ENCODE measurements at places on chromosomes 2 and 18.

DNA sequence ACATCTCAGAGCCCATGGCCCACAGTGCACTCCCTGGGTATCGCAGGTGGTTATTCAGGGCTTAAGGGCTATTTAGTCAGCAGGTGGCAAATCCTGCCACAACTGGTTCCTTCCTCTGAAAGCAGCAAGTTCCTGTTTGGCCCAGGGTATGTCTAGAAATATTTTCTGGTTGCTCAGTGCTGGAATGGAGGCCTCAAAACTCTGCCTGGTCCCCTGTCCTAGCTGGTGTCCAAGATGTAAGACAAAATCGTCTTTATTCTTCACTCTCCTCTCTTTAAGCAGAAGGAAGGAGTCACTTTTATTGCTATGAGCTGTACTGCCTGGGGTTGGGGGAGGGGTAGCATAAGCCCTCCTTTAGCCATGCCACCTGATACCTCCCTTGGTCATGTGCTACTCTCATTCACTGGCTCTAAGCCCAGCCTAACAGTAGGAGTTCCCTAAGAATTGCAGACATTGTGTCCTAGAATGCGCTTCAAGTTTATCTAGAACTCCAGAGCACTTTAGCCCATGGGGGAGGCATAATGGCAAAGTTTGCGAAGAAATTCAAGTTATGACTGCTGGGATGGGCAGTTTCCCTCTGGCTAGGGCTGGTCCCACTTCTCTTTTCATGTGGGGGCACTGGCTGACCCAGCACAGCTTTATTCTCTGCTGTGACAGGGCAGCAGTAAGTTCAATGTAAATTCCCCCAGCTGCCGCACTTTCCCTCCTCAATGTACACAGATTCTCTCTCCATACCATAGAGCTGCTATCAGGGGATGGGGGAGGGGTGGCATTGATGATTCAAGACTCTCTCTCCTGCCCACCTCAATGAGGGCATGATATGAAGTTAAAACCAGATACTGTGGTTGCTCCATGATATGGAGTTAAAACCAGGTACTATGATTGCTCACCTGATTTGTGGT, 27.1 kb upstream of the CWC22 start:
- no peak for DNase-seq

- DNase-seq, result peak; percentile 70
These were observed 84.9 kb downstream of the CMPK2 start for GRCh38 chr2:6780765-6781274.

DNA sequence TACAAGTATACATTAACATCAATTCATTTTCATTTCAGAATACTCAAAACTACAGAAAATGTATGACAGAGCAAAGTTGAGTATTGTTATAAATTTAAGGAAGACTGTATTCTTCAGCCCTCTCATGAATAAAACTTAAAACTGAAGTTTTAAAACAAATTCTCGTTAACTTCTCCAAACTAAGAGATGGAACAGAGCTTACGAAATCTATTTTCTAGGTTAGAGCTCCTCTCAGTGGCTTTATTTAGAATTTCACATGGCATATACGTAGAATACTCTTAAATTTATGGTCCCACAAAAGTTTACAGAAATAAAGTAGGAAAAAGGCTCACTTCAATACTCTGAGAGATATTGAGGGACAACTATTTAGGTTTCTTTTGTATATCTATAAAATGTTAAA, 612.1 kb downstream of the KCNJ3 start:
- peak; percentile 4 for DNase-seq

- DNase-seq, result peak; percentile 77
These were observed 68.1 kb upstream of the CSRNP3 start for GRCh38 chr2:165401285-165401852.

GRCh38 chr2:112692495-112692911, 28.3 kb upstream of the NT5DC4 start:
- peak; percentile 94 for DNase-seq

DNA sequence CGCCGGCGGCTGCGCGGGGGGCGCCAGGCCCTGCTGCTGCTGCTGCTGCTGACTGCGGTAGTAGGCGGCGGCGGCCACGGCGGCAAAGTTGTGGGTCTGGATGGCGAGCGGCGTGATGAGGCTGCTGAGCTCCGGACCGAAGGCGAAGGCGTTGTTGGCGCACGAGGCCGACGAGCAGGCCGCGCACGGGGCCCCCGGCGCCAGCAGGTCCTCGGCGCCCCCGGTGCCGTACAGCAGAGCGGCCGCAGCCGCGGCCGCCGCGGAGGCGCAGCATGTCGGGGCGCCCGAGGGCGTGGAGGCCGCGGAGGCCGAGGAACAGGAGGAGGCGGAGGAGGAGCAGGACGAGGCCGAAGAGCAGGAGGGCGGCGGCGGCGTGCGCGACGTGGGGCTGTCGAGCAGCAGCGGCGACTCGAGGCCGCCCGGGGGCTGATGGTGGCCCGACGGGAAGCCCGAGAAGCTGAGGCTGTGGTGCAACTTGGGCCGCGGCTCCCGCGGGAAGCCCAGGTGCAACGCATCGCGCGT, 1.8 kb downstream of the ZFP36L2 start:
- DNase-seq, result peak; percentile 69

DNA sequence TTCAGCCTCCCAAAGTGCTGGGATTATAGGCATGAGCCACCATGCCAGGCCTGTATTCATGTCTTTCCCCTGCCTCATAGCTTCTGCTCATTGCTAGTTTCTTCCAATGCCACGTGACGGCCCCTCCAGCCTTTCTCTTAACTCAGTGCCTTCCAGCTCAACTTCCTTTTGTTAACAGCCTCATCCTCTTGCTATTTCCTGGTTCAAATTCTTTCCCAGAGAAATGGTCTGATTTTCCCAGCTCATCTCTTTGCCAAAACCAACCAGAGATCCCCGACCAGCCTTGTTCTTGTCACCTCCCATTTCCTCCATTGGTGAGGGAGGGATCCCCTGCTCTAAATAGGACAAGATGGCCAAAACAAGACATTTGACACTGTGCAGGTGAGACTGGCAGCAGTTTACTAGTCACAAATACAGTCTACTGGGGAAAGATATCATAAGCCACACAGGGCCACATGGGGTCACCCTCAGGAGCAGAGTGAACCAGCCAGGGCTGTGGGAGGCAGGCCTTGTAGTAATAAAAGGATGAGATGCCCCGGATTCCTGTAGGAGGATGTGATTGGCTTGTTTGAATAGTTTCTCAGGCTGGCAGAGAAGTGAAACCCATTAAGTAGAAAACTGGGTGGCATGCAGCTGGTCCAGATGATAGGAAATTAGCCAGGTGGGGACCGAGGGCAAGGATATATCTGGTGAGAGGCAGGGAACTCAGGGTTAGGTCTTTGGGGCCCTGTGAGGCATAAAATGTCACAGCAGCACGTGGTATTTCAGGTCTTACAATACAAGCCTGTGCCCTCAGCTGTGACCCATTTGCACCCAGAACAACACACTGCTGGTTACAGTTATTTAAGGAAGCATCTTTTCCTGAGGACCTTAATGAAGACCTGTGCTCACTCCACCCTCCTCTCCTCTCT, 6.4 kb downstream of the CD207 start:
- DNase-seq, result peak; percentile 95

DNA sequence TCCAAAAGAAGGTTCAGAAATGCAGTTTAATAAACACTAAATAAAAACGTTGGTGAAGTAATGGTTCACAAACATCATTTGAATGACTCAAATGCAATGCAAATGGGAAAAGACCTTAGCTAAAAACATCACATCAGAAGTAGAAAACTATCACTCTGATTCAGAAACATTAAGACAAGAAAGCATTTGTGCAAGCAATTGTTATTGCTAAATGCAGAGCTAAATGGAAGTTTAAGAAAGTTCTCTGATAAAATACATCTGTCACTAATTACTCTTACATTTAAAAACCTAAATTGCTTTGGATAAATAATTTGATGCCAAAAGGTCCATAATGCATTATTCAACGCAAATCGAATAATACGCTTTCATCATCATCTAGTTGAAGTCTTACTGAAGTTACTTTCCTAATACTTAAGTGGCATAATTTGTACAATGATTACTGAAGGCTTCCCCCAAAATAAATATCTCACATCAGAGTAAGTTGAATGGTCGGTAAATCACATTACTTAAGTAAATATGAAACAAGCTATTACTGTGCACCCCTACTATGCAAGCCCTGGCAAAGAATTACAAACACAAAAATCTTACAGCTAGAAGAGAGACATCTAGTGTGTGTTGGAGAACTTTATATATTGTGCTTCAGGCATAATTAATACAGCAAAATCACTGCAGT, 105.7 kb upstream of the KCTD1 start:
- DNase-seq, result no peak

GRCh38 chr2:183390109-183390508, 265.9 kb downstream of the NUP35 start:
- DNase-seq, result no peak

GRCh38 chr18:64539847-64540246, 391.0 kb upstream of the LINC00305 start:
- no peak for DNase-seq

DNA sequence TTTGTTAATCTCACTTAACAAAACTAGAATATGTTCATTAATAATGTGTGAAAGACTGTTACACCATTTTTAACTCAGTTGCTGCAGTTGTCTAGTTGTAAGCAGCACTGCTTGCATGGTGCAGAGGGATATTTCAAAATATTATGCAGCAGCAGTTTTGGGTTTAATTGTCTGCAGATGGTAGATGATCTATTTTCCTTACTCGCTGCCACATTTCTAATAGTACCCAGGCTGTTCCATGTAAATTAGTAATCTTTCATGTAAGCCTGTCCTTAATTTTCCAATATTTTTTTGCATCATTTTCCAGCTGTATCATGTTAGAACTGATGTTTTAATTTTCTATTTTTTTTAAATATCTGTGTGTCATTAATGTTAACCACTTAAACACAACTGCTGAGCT, 488.1 kb upstream of the RAB12 start:
- DNase-seq, result no peak

GRCh38 chr2:69177063-69177771, 164.2 kb downstream of the ANTXR1 start:
- no peak for DNase-seq

DNA sequence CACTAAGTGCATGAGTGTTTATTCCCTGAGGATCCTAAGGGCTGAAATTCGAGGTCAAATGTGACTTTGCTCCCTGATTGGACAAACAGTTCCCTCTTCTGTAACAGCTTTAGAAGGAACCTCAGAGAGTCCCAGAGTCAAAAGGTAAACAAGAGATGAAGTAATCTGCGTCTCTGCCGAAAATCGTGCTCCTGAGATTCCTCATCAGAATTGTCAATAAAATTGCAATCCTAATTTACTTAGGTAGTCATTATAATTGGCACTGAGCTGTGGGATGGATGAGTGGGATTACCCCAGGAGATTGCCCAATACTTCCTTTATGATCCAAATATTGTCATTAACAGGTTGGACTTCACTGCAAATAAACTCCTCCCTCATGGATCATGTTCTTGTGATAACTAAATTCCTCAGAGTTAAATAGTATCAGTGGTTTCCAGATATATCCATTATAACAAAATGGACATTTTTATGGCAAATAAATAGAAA, 907 bp upstream of the SUCLG1 start:
- DNase-seq, result no peak

DNA sequence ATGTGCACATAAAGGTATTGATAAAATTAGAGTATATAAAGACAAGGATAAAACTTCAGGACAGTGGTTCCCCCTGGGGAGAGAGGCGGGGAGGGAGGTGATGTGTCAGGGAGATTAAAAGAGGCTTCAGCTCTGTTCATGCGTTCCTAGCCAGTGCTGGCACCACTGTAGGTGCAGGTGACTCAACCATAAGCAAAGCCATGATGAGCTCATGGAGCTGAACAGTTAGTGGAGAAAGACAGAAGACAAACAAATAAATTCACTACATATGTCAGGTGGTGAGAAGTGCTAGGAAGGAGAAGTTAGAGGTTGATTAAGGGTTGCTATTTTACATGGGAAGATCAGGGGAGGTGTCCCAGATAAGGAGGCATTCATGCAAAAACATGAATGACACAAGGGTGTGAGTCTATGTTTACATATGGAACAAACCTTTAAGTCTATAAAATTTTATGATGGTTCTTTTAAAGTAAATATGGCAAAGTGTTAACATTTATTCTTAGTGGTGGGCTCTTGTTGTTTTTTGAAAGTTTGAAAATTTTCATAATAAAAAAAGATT, 136.0 kb downstream of the ANKRD44 start:
- DNase-seq, result peak; percentile 66

- no peak for DNase-seq
These were observed 62.2 kb downstream of the COL6A3 start for GRCh38 chr2:237351796-237352195.

DNA sequence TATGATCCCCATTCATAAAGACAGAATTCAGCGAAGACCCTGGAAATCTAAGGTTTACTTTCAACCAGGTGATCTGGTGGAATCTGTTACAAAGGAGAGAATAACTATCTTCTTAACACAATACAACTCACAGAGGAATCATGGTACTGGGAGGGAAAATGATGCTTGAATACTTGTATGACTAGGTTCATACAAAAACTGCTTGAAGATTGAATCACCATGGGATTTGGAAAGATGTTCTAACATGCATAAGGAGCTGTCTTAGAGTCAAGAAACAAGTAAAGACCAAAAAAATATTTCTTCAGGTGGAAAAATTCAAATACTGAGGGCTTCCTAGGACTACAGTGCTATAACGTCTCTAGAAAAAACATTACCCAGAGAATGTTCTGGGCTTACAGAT, 32.2 kb downstream of the COL5A2 start:
- no peak for DNase-seq

DNA sequence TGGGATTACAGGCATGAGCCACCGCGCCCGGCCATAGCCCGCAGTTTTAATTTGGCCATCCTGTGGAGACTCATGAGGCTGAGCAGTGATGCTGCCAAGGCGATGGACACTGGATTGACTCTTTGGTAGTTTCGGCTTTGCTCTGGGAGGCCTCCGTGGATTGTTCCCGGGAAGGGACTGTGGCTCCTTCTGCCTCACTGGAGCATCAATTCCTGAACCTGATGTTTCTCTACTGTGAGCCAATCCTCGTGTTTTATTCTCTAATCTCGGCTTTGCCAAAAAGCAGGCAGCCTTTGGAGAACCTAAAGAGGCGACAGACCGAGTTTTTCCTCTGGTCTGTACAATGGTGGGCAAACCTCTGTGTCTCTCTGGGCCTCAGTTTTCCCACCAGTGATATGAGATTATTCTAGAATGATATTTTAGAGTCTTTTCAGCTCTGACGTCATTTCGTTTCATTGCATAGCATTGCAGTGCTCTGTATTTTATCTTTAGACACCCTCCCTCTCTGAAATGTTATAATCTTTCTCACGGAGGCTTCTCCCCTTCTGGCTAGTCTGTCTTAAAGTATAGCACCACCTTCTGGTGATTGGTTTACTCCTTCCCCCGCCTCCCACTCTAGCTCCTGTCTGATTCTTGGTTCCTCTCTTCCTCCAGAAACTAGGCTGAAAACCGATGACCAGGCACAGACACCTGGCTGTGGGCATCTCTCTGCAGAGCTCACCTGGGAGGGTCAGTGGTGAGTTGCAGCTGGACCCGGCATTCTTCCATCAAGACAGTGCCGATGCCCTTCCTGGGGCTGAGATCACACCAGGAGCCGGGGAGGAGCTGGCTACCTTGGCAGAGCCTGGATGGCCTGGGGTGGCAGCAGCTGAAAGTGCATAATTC, 341.3 kb downstream of the MYCN start:
- DNase-seq, result peak; percentile 4

GRCh38 chr2:51597086-51597485, 565.2 kb upstream of the NRXN1 start:
- DNase-seq, result no peak

- DNase-seq, result no peak
These were observed 311.0 kb upstream of the FAM98A start for GRCh38 chr2:33909945-33910695.

All from lung microvascular endothelial cell (primary cell).